Astrocyte (in vitro differentiated cells and primary cell): ENCODE measurements at places on chromosomes 5 and 9.

DNA sequence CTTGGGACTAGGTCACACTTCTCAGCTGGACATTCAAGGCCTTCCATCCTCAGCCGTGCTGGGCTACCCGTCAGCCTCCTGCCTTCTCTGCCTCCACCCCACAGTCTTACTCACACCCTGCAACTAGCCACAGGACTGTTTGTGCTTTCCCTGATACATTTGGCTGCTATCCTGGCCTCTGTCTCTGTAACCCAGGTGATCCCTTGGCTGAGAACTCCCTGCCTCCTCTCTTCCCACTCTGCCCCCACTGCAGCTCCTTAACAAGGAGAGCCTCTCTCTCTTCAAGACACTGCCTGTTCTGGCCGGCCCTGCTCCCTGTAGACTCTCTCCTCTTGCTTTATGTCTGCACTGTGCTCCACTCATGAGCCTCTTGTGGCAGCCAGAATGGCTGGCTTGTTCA, 120.6 kb downstream of the MSX2 start:
- DNase-seq: peak; percentile 39

GRCh38 chr9:3181049-3181953, 337.4 kb upstream of the PUM3 start:
- DNase-seq: no peak

- DNase-seq: peak; percentile 87
These were observed 42.8 kb downstream of the NFIB start for GRCh38 chr9:14271093-14271673.

DNA sequence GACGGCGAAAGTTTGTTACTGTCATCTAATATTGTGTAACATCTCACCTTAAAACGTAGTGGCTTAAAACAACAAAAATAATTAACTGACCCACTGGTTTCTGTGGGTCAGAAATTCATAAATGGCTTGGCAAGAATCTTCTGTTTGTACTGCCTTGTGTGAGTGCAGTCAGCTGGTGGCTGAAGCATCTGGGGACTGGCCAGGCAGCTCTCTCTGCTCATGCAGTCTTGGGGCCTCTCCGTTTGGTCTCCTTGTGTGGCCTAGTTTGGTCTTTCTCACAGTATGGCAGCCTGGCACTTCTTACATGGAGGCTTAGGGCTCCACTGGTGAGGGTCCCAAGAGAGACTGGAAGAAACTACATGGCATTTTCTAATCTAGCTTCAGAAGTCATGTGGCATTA, 49.0 kb upstream of the CTXN3 start:
- no peak for DNase-seq

DNA sequence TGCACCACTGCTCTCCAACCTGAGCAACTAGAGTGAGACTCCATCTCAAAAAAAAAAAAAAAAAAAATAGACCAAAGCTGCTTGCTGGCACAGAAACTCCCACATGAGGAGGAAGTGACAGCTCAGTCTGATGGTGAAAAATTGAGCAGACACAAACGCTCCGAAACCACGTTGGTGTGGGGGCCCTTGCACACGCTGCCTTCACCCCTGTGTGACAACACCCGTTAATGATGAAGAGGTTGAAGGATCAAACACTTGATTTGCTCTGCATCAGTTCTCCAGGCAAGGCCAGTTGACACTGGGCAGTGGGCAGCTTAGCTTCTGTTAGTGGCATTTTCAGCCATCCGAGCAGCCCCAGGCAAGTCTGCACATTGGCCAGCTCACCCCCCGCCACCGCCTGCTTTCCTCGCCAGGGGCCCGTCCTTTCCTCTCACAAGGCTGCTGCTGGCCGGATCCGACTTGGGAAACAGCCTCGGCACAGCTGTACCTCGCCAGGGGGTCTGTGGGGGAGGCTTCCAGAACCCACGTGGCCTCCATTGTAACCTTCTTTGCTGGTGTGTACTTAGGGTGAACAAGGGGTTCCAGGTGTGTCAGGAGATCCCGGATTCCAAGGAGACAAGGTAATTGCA, 79.8 kb downstream of the COL27A1 start:
- DNase-seq: no peak

GRCh38 chr5:80998590-80998979, 38.4 kb downstream of the RASGRF2 start:
- DNase-seq: no peak

GRCh38 chr5:116013207-116013785, 19.0 kb upstream of the ARL14EPL start:
- DNase-seq: peak; percentile 36

DNA sequence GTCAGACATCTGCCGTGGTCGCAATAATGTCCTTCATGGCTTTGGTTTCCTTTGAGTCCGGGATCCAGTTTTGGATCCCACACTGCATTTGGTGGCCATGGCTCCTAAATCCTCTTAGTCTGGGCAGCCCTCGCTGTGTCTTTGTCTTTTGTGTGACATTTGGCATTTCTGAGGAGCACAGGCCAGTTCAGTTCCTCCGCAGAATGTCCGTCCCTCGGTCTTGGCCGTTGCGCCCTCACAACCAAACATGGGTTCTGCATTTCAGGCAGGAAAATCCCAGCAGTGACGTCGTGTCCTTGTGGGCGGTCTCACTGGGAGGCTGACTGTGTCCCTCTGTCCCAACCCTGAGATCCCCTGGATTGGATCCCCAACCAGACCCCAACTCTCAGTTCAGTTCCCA, 172.9 kb upstream of the PPP1R26 start:
- no peak for DNase-seq

DNA sequence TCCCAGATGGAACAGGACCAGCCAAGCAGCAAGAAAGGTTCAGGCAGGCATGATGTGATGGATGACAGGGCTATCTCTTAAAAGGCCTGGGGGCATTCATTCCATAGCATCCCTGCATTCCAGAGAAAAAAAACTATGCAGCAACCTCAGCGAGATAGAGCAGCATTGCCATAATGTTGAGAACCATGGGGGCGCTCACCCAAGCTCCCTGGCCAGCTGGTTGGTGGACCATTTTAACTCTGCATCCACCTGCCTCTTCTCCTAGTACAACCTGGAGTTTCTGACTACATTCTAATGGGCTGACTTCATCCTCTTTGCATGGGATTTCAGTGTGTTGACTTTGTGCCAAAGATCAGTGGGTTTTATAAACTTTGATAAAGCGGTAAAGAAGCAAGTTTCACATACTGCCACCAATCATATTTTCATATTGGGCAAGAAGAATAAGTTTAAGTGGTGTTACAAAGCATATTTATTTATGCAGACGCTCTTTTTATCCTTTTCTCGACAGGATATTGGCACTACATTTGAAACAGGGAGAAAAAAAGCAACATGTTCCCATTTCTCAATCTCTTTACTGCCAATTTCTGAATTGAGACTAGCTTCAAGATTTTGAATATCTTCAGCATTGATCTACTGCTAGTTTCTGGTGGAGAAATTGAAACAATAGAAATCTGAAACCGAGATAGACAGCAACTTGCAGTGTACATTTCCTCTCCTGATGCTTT, 378.3 kb upstream of the WWC1 start:
- DNase-seq: peak; percentile 48

DNA sequence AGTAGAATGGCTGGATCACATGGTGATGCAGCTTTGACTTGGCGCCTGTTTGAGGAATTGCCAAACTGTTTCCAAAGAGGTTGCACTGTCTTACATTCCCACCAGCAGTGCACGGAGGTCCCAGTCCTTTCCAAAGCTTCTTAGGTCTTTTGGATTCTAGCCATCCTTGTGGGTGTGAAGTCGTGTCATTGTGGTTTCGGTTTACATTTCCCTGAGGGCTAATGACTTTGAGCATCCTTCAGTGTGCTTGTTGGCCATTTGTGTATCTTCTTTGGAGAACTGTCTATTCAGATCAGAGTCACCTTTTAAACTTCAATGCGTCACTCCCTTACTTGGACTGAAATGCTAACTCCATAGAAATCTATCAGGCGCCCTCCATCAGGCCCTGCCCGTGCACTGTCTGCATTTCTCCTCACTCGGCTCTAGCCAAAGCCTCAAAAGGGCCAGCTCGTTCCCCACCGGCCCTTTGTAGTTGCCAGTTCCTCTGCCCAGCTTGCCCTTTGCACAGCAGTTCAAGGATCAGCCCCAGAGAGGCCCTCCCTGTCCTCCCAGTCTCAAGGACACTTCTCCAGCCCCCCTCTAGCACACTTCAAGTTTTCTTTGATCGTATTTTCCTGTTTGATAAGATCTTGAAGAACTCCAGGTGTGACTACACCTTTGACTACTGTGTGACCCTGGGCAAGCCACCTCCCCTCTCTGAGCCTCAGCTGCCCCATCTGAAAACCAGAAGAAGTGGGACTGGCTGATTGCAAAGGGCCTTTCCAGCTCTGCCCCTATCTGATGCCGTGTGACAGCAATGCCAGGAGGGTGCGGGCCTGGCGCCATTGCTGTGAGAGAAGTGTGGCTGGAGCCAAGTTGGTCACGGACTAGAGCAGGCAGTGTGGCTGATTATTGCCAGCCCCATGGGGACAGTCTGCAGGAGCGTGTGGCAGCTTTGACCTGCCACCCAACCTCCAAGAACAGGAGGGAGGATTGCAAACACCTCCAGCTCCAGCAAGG, 5.6 kb downstream of the HRH2 start:
- no peak for DNase-seq

DNA sequence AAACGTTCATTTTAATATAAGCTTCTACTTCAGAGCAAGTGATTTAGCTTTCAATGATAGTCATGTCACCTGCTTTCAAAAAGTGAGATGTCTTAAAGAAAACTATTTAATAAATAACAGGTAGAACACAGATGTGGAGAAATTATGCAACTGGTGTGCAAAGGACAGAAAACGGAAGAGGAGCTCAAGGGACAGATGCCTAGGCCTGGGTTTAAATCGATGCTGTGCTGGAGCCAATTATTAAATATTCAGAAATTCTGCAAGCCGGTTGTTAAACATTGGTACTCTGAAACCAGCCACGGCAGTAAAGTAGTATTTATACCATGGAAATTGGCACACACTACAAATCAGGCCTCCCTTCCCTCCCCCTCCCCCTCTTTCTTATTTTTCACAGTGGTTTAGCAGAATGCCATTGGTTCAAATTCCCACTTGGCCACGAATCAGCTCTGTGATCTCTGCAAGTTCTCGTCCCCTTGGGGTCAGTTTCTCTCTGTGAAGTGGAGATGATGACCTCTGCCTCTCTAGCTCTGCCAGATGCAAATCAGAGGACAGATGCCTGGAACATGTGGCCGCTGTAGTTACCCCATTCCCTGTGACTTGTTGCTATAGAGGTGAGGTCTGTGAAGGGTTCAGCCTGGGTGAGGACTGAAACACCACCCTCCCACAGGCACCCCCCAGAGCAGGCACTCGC, 6.2 kb upstream of the RNF130 start:
- DNase-seq: no peak

- no peak for DNase-seq
These were observed 10.4 kb upstream of the F2R start for GRCh38 chr5:76705574-76705973.

- no peak for DNase-seq
These were observed 36.8 kb downstream of the PIP5K1B start for GRCh38 chr9:68741704-68742332.

DNA sequence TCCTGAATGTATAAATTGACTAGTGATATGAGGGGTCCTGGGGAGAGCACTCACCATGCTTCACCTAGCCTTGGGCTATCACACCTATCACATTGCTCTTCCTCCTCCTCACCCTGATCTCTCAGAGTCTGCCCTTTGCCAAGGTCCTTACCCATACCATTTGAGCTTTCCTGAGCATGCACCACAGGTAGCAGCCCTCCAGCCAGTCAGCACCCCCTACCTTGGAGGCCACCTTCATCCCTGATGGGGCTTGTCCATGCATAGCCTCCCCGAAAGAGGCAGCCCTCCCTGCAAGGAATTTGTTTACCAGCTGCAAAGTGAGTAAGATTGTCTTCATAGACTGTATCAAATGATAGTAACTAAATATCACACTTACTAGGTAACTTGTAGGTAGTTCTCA, 83.1 kb downstream of the ALDH7A1 start:
- no peak for DNase-seq

- no peak for DNase-seq
These were observed 28.5 kb upstream of the MATR3 start for GRCh38 chr5:139265001-139265400.

GRCh38 chr9:124078641-124079040, 67.1 kb downstream of the LHX2 start:
- peak; percentile 45 for DNase-seq

GRCh38 chr9:90024823-90025222, 420.0 kb downstream of the GADD45G start:
- DNase-seq: no peak

- DNase-seq: no peak
These were observed 28.3 kb downstream of the OLFML2A start for GRCh38 chr9:124805186-124805585.

DNA sequence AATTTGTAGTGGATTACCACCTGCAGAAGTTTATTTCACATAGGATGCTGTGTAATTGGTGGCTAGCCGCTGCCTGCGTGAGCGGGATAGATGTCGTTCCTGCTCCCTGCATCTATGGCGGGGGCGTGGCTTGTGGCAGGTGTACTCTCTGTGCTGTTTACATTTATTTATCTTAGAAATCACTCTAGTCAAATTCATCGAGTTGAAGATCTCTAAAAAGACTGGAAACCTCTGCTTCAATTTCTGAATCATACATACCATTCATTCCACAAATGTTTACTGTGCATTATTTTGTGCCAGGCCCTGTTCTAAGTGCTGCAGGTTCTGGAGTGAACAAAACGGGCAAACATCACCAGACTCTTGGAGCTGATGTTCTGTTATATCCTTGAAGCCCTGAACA, 11.9 kb downstream of the ROPN1L start:
- DNase-seq: peak; percentile 36

- no peak for DNase-seq
These were observed 9.1 kb upstream of the HSPB3 start for GRCh38 chr5:54446379-54446732.

GRCh38 chr5:82163452-82164175, 114.5 kb downstream of the RPS23 start:
- peak; percentile 44 for DNase-seq

GRCh38 chr9:683509-684021, 157.9 kb upstream of the DMRT1 start:
- no peak for DNase-seq

- DNase-seq: no peak
These were observed 6.1 kb upstream of the ALDH1B1 start for GRCh38 chr9:38386319-38386895.

DNA sequence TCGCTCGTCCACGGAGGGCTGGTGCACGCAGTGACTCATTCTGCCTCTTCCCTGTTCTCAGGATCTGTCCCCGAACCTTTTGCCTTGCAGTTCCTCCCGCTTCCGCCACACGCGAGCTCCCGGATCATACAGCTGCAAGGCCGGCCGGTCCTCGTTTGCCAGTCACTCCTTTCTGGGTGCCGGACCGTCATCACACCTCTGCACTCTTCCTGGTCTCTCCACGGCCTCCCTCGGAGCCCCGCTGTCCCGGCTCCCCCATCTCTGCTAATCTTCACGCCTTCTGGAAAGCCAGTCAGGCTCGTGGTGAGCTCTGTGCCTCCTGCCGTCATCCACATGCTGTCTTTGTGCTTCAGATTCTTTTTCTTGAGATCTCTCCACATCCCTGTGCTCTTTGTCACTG, 91.8 kb downstream of the STX17 start:
- DNase-seq: no peak

DNA sequence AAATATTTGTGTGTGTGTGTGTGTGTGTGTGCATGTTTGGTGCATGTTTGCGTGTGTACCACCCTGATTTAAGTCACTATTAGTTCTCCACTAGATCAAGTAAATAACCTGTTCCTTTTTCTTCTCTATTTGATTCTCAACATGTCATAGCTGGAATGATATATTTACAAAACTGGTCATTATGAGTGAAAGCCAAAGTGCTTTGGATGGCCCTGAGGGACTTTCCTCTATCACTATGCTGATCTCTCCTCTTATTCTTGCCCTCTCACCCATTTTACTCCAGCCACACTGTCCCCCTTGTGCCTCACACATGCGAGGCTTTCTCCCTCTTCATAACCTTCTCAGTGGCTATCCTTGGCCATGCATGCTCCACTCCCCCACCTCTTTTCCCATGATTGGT, 144.6 kb upstream of the NMUR2 start:
- no peak for DNase-seq
